ENCODE measurements at places on chromosomes 12 and 14.

DNA sequence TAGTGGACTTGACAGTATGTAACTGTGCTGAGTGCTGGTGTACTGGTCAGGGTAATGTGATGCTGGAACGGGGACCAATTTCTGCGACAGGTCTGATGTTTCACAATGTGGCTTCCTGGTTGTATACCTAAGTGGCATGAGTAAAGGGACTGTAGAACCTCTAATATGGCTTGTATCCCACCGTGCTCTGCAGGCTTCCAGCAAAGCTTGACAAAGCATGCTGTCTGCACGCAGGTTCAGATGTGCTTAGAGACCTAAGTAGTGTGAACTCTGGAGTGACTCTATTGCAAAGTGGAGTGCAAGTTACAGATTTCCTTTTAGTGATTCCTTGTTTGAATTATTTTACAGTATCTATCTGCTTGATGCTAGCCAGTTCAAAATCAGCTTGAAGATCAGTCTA is 415.8 kb upstream of the NOVA1 start:
- no peaks in the 10 kb centered on the region for H3K4me1 ChIP-seq
- no peak overlapping the region for H3K4me3 ChIP-seq
- H3K27me3 ChIP-seq: no peaks in the 10 kb centered on the region
- no peak overlapping the region for H3K27ac ChIP-seq
- no peaks in the 10 kb centered on the region for H3K36me3 ChIP-seq

DNA sequence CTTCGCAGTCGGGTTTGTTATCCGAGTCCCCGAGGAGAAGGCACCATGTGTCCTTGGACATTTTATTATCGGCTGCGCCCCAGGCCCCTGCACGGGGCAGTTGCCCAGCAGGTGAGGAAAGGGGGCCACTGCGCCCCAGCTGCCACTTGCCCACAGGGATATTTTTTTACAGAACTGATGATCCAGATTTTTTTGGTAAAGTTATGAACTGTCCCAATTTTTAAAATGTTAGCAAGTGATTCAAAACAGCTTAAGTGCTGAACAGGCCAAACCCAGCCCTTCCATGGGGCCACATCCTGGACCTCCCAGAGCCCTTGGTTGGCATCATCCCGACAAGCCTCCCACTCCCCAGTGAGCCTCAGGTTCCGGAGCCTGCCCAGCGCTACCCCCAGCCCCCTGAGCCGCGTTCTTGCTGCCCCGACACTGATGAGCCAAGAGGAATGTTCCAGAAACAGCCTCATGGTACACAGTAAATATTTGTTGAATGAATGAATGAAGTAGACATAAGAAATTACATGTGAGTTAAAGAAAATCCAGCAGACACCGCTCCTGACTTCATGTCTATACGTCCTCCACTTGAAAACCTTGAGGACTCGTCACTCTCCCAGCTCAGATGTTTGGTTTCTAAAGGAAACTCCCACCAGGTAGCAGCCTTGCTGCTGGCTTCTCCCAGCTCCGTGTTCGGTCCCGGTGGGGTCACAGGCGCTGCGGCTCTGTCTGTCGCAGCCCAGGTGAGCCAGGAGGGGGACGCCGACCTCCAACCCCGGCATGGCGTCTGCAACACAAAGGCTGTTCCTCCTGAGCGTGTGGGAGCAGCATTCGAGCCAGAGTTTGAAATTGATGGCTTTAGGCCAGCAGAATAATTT is 88.5 kb downstream of the ADGRD1 start:
- no peaks in the 10 kb centered on the region for H3K36me3 ChIP-seq
- no peak for DNase-seq

- no peak for DNase-seq
- no peaks in the 10 kb centered on the region for H3K36me3 ChIP-seq
- H3K27me3 ChIP-seq: no peaks in the 10 kb centered on the region
- H3K4me1 ChIP-seq: no peaks in the 10 kb centered on the region
- no peak overlapping the region for H3K27ac ChIP-seq
Observed at GRCh38 chr12:132337557-132337956, 8.2 kb upstream of the GALNT9 start.

GRCh38 chr12:111409780-111410430 is 4.2 kb downstream of the SH2B3 start:
- H3K27me3 ChIP-seq: no peaks in the 10 kb centered on the region
- peaks cover 54% of the 10 kb centered on the region for H3K4me1 ChIP-seq
- peak overlapping the region; percentile 92 for H3K27ac ChIP-seq

DNA sequence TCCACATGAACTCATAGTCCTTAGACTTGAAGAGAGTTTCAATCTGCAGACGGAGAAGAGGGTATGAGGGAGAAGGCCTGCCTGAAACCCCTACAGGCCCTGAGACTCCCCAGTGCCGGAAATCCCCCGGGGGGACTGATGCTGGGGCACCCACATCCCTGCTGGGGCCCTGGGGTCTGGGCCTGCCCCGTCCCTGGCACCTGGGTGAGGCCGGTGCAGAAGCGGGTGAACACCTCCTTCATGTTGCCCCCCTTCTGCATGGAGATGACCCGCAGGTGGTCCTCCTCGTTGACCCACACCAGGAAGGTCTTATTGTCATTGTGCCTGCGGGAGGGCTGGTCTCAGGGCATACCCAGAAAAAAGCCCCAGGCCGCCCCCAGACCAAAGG is 2.4 kb downstream of the CKB start:
- H3K4me3 ChIP-seq: peak overlapping the region; percentile 73
- DNase-seq: no peak
- H3K36me3 ChIP-seq: no peaks in the 10 kb centered on the region
- no peaks in the 10 kb centered on the region for H3K27me3 ChIP-seq
- peaks cover 32% of the 10 kb centered on the region for H3K4me1 ChIP-seq
- H3K27ac ChIP-seq: peak overlapping the region; percentile 82

GRCh38 chr14:20998139-20998538 is 954 bp upstream of the SLC39A2 start:
- peaks cover 36% of the 10 kb centered on the region for H3K36me3 ChIP-seq
- H3K27ac ChIP-seq: peak overlapping the region; percentile 28
- no peak for DNase-seq
- no peak overlapping the region for H3K4me3 ChIP-seq
- H3K27me3 ChIP-seq: no peaks in the 10 kb centered on the region

GRCh38 chr14:70810621-70811020 is 1.3 kb upstream of the MAP3K9 start:
- no peak overlapping the region for H3K4me3 ChIP-seq
- DNase-seq: no peak
- no peak overlapping the region for H3K27ac ChIP-seq

GRCh38 chr12:83143950-83144349 is 457.2 kb downstream of the TMTC2 start:
- no peaks in the 10 kb centered on the region for H3K36me3 ChIP-seq
- no peaks in the 10 kb centered on the region for H3K4me1 ChIP-seq
- no peak overlapping the region for H3K27ac ChIP-seq
- H3K4me3 ChIP-seq: no peak overlapping the region
- H3K27me3 ChIP-seq: no peaks in the 10 kb centered on the region
- DNase-seq: no peak

GRCh38 chr14:48193893-48194292 is 518.5 kb upstream of the MDGA2 start:
- no peak overlapping the region for H3K4me3 ChIP-seq
- H3K4me1 ChIP-seq: no peaks in the 10 kb centered on the region
- no peaks in the 10 kb centered on the region for H3K27me3 ChIP-seq
- H3K27ac ChIP-seq: no peak overlapping the region
- no peaks in the 10 kb centered on the region for H3K36me3 ChIP-seq

DNA sequence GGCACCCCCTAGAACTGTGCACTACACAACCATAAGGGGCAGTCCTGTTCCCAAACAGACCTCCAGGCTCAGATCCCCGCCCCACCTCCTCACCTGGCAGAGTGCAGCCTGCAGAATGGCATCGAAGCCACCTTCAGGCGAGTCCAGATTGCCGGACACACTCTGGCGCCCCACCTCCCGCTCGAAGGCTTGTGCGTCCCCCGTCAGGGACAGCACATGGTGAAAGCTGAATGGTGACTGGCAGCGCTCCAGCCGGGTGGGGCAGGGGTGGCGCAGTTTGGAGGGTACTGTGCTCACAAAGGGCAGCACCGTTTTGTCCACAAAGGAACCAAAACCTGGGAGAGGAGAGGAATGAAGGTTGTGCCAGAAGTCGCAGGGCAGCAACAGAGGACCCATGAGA is 10.6 kb downstream of the ITGB7 start:
- no peak overlapping the region for H3K27ac ChIP-seq
- peaks cover under 1% of the 10 kb centered on the region for H3K36me3 ChIP-seq
- H3K4me3 ChIP-seq: no peak overlapping the region
- no peak for DNase-seq
- H3K27me3 ChIP-seq: no peaks in the 10 kb centered on the region

DNA sequence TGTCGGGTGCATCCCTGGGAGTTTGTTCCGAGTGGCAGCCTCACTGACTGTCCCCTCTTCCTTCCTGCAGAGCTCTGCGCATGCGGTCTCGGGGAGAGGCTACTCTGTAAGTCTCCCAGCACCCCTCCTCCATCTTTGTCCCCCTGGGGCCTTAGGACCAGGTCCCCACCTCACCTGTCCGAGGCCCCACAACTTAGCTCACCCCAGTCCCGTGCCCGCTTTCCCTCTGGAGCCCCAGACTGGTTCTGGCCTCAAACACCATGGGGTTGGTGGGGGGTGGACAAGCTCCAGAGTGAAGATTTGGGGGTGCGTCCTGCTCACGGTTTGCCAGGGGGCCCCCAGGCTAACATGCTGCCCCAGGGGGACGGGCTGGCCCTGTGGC is 37.9 kb downstream of the FBRSL1 start:
- H3K27me3 ChIP-seq: no peaks in the 10 kb centered on the region
- H3K36me3 ChIP-seq: peaks cover 31% of the 10 kb centered on the region
- DNase-seq: no peak
- no peak overlapping the region for H3K27ac ChIP-seq
- H3K4me3 ChIP-seq: no peak overlapping the region

GRCh38 chr12:55446326-55446725 is 2.5 kb downstream of the OR6C2 start:
- H3K4me3 ChIP-seq: no peak overlapping the region
- no peaks in the 10 kb centered on the region for H3K36me3 ChIP-seq
- no peaks in the 10 kb centered on the region for H3K4me1 ChIP-seq
- DNase-seq: no peak

GRCh38 chr14:31582286-31582691 is 21.1 kb downstream of the NUBPL start:
- H3K4me3 ChIP-seq: no peak overlapping the region
- no peaks in the 10 kb centered on the region for H3K36me3 ChIP-seq
- no peaks in the 10 kb centered on the region for H3K27me3 ChIP-seq
- DNase-seq: no peak
- H3K4me1 ChIP-seq: peaks cover 7% of the 10 kb centered on the region
- peak overlapping the region; percentile 46 for H3K27ac ChIP-seq

All from ascending aorta (tissue), 2 donors.